Activated T-cell treated with anti-CD3 and anti-CD28 coated beads for 4 hours (primary cell): ENCODE measurements at places on chromosomes 4 and X.

GRCh38 chrX:134999469-134999868 is 8.7 kb downstream of the SMIM10 start:
- no peak for DNase-seq

DNA sequence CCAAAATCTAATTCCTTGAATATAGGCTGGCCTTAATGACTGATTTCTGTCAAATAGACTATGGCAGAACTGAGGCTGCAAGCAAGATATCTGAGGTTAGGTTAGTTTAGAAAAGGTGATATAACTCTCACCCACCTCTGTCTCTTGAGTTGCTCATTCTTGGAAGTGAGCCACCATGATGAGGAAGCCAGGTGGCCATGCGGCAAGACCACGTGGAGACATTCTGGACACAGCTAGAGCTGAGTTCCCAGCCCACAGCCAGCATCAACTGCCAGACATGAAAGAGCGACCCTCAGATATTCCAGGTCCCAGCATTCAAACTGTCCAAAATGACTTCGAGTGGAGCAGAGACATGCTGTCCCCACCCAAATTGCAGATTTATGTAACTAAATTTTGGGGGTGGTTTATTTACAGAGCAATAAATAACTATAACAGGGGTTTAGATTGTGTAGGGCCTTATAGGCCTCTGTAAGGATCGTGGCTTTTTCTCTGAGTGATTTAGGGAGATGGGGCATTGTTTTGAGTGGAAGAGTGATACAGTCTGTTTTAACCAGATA is 33.7 kb downstream of the USP53 start:
- DNase-seq = no peak

DNA sequence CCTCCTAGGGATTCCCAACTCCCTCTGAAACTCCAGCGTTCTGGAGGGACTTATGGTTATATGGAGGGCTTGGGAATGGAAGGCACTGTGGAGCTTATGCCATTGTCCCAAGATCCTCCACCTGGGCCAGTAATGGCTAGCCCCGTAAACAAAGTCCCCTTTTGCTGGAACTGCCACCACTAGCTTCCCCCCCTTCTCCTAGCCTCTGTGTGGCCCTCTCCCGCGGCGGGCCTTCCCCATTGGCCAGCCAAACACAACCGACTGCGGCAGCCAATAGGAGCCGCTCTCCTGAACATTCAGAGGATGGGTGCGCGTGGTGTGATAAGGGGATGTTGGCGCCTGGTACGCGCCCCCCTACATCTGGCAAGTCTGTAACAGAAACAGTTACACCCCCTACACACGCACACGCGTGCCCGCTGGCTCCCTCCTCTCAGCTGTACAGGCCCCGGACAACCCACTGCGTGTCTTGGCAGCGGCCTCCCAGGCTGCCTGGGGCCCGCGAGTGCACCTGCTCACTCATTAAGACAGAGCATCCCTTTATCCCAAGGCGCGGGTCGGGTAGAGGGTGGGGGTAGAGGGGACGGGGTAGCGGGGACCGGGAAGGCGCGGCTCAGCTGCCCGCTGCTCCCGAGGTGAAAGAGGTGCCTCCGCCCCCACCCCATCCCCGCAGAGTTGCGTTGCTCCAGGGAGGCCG is 863 bp upstream of the RAB33A start:
- peak; percentile 39 for DNase-seq

- no peak for DNase-seq
These were observed 254.8 kb downstream of the PCDH10 start for GRCh38 chr4:133403913-133404312.

DNA sequence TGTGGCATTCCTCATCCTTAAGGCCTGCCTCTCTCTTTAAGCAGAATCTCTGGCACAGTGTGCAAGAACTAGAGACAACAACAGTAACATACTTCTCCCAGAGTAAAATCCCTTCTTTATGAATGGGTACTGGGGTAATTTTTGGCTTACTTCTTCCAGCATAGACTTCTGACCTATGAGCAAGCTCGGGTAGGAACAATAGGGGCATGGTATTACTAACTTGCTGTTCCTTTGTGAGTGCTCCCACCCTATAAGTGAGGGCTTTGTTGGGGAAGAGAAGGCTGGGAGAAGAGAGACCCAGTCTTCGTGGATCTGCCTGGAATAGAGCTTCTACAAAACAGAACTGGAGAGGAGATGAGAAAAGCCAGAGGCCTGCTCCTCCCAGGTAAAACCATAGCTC is 30.2 kb downstream of the CLDN2 start:
- DNase-seq = no peak

DNA sequence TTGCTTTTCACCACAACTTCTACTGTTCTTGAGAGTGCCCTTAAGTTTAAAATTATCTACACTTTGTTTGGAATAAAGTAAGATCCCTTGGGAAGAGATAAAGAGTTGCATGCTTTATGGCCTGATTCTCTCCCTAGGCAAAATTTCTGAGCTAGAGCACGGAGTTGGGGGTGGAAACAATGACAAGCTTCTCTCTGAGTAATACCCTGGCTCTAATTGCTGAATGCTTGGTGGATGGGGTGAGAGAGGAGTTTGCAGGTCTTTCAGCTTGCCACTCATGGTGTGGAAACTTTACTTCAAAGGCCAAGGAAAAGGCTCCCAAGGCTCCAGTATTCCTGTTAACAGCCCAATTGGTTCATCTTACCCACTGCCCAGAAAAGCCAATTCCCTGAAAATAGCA is 26.1 kb upstream of the PRDM8 start:
- no peak for DNase-seq

DNA sequence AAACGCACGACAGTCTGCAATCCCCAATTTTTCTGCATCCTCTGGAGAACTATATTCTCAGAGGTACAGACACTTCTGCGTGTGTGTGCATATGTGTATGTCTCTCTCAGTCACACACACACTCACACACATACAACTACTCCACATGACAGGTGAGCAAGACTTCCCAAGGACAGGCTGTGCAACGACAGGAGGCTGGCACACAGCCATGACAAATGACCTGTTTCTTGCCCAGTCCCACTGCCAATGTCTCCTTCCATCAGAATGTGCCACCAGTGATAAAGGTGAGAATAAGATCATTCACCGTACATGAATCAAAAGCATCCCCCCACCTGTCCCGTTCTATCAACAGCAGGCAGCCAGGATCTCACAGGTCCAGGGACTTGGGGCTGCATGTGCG is 52.4 kb downstream of the PPP2R2C start:
- no peak for DNase-seq

GRCh38 chr4:161321706-161322105 is 842.1 kb downstream of the FSTL5 start:
- DNase-seq = no peak

DNA sequence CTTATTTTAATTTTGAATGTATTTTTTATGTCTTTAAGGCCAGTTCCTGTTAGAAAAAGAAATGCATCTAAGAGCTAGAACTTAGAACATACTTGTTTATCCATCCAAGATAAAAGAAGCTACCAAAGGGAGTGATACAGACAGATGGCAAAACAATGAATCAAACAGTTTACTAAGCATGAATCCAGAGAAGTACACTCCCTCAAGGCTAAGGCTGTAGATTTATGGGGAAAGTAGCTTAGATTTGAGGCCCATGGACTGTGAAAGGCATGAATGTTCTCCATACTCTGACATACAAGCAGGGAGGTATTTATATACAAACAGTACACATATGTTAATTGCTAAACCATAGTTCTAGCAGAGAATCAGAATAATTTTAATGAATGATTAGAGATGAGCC is 255.3 kb upstream of the NRK start:
- no peak for DNase-seq
